Cerebellar nuclear complex (tissue), 1 donor: ENCODE measurements at places on chromosomes 5 and 9.

GRCh38 chr5:131534974-131535373 lies 100.1 kb downstream of the RAPGEF6 start:
- no peak for DNase-seq

- no peak for DNase-seq
Measured at GRCh38 chr9:114212826-114213225, 57.5 kb downstream of the COL27A1 start.

GRCh38 chr9:72377041-72377440 lies 12.0 kb upstream of the ZFAND5 start:
- no peak for DNase-seq

DNA sequence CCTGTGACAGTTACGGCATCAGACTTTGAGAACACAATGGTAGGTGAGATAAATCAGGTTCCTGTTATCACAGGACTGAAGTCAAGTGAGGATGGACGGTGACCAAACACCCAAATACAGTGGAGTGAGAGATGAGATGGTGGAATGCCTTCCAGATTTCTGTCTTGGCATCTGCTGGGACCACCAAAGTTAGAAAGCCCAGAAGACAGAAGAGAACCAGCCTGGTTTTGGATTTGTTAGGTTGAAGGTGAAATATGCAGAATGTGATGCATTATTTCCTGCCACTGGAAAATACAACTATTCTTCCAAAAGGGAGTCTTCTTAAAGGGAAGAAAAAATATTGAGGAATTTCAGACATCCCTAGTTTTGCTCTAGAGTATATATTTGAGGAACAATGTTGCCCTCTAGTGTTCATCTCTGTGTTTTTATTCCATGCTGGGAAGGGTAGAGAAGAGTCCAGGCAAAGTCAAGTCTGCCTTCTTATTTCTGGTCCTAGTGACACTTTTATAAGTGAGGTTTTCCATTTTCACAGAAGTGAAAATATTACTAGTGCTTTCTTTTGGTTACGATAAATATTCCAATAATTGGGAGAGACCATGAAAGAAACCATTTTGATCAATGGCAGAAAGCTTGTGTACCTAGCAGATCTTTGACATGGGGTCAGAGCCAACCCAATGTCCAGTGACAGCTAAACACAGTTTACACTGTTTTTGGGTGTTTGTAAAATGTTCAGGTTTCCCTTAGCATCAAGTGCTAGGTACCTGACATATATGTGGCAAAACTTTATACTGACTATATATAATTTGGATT lies 142.3 kb upstream of the ANKH start:
- DNase-seq = no peak

DNA sequence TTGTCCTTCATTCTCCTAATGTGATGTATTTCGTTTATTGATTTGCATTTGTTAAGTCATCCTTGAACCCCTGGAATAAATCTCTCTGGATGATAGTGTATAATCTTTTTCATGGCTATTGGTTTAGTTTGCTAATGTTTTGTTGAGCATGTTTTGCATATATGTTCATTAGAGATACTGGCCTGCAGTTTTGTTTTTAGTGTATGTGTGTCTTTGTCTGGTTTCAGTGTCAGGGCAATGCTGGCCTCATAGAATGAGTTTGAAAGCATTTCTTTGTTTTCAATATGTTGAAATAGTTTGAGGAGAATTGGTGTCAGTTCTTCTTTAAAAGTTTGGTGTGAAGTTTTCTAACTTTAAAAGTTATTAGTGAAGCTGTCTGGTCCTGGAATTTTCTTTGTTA lies 149.6 kb upstream of the ATP10B start:
- no peak for DNase-seq

- no peak for DNase-seq
Measured at GRCh38 chr5:65326922-65327321, 154.8 kb downstream of the ADAMTS6 start.

DNA sequence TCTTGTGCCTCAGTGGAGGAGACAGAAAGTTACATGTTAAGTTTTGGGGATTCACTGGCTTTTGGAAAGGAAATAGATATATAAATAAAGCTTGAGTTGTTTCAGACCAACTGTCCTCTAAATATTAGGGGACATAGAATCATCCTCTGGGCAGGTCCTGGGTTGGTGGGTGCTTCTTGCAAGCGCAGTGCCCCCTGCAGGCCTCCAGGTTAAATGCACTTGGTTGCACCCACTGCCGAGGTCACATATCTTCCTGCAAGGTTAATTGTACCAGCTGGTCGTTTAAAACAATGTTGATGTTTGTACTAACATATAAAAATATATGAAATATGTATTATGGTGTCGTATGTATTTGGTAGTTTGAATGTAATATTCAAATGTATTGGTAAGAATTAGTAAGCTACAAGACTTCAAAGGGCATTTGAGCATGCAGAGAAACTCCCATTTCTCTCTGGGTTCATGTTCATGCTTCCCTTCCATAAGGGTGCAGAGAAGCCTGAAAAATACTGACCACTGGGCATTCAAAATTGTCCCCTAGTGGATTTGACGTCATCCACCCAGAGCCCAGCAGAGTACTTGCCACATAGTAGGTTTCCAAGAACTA lies 87.0 kb downstream of the ZNF618 start:
- DNase-seq = no peak

DNA sequence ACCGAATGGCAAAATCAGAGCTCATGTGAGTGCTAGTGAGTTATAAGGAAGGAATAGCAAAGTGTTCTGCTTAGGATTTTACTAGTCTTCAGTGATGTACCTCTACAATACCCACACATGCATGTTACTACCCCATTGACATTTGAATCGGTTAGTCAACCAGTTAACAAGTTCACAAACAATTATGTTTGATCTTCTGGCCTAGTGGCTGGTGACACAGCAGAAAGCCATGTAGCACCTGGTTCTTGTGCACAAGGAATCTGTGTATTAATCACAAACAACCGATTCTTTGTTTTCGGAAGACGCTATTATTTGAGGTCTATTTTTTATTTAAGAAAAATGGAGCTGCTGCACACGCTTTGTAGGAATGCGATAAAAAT lies 41.9 kb downstream of the NTRK2 start:
- no peak for DNase-seq

GRCh38 chr9:91694081-91694870 lies 255.8 kb downstream of the ROR2 start:
- no peak for DNase-seq

- DNase-seq = no peak
Measured at GRCh38 chr5:425714-426113, 17.3 kb upstream of the EXOC3 start.

DNA sequence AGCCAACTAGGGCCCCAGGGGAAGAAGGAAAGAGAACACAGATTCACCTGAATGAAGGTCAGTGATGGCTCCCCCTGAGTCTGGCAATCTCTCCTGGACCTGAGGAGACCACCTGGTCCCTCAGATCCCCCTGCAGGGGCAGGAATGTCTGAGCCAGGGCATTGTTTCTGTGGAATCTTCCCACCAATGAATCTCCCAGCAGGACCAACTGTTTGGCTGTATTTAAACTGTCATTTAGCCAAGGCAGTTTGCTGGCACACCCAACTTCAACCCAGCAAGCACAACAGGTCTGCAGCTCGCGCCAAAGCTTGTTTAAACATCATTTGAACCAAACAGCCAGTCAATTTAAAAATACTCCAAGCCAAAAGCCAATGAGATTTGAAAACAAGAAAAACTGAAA lies 92.6 kb downstream of the SH3TC2 start:
- peak; percentile 95 for DNase-seq

DNA sequence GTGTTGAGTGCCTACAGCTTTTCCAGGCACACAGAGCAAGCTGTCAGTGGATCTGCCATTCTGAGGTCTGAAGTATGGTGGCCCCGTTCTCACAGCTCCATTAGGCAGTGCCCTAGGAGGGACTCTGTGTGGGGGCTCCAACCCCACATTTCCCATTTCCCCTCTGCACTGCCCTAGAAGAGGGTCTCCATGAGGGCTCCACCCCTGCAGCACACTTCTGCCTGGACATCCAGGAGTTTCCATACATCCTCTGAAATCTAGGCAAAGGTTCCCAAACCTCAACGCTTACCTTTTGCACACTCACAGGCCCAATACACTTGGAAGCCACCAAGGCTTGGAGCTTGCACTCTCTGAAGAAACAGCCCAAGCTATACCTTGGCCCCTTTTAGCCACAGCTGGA lies 131.3 kb downstream of the DEPDC1B start:
- no peak for DNase-seq

GRCh38 chr5:143229426-143229895 lies 174.0 kb downstream of the NR3C1 start:
- no peak for DNase-seq

GRCh38 chr5:103234239-103234975 lies 24.2 kb upstream of the MACIR start:
- no peak for DNase-seq

GRCh38 chr9:20300430-20301115 lies 321.7 kb downstream of the MLLT3 start:
- DNase-seq = no peak

DNA sequence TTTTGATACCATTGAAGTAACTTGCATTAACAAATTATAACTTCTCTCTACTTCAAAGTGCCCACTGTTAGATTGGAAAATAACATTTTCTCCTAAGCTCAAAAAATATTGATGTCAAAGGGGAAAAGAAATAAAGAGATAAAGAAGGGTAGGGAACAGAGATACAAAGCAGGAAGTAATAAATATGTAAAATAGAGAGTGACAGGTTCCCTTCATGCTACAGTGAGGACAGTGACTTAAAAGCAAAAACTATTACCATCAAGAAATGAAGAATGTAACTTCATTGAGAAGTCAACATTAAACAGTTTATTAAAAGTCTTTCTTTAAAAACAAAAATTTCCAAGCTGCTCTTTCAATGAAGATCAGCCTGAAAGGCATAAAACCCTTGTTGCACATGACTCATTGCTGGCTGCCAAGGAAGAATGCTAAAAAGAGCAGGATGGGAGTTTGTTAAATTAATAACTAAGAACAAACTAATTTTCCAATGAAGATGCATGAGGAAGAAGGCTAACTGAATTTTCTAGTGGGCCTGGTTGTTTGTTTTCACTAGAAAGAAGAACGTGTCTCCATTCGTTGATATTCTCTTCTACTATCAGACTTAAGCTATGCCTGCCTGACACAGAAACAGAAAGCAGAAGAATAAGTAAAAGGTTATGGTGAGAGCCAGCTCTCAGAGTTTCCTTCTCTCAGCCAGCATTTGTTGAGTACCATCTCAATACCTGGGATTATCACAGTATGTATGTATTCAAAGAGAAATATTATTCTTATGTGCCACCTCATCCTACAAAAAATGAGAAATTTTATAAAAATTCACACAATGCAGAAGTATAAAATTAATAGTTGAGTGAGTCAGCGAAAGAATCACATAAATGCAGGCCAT lies 197.8 kb upstream of the NREP start:
- no peak for DNase-seq

GRCh38 chr5:62314213-62314830 lies 8.3 kb downstream of the KIF2A start:
- no peak for DNase-seq

GRCh38 chr9:93612796-93613154 lies 36.4 kb downstream of the PHF2 start:
- no peak for DNase-seq

DNA sequence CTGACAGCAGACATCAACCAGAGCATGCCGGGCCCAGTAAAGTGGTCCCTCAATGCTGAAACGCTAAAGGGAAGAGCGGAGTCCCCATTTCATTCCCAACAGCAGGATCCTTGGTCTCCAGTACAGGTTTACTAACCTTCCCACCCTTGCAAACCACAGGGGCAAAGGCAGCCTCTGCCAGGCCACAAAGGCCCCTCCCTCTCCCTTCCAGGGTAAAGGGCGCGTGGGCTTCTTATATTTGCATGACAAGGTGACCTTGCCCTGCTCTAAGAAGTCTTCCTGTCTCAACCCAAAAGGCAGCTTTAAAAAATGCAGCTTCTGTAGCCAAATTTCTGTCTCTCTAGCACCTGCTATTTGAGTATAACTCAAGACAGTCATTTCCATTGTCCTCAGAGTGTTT lies 131.5 kb upstream of the PTCH1 start:
- no peak for DNase-seq

DNA sequence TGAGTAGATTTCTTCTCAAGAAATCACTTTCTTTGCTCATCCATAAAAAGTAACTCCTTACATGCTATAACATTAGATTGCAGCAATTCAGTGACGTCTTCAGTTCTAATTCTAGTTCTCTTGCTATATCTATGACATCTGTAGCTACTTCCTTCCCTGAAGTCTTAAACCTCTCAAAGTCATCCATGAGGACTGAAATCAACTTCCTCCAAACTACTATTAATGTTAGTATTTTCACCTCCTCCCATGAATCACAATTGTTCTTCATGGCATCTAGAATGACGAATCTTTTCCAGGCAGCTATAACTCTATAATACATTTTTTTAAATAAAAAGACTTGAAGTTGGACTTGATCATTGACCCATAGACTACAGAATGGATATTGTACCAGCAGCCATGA lies 46.2 kb upstream of the PRRC1 start:
- DNase-seq = no peak

DNA sequence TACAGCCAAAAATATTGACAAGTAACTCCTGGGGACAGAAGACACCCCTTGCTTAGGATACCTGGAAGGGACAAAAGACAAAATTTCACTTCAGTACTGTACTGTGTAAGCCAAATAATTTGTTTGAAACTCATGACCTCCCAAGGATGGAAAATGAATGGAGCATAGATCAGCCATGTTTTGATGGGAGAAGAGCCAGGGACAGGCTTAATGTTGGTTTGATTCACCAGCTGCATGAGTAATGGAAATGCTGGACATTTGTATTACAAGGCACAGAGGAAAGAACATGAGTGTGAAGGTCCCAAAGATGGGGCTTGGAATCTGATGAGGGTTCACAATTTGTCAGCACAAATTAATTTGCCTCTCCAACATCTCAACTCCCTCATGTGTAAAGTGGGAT lies 122.8 kb downstream of the ENC1 start:
- DNase-seq = no peak

DNA sequence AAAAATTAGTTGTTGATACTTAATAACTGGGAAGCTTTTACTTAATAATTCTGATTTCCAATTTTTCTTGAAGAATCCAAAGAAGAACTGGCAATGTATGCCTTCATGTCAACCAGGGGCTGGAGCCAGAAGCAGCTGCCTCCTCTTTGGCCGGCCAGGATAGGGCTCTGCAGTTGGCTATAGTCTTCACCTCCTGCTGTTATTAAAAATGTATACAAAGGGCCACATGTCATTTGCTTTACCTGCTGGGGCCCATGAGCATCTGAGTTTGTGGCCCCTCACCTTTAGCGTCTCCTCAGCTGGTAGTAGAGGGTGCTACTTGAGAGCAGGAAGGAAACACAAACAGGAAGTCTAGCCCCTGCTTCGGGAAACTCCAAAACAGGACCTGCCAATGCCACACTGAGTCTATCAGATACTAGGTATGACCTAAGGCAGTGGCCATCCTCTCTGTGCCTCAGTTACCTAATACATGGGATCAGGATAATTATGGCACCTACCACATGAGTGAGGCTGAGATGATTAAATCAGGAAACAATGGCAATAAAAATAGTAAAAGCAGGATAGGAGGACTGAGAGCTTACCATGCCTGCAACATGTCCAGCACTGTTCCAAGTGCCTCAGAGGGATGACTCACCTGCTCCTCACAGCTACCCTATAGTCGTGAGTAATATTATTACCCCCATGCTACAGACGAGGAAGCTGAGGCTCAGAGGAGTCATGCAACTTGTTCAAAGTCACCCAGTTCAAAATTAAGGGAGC lies 21.3 kb downstream of the CCDC69 start:
- no peak for DNase-seq
